ENCODE measurements at places on chromosomes 11 and 22.
A peak's percentile ranks its signal among the peaks of the same experiment; 100 is the strongest.

DNA sequence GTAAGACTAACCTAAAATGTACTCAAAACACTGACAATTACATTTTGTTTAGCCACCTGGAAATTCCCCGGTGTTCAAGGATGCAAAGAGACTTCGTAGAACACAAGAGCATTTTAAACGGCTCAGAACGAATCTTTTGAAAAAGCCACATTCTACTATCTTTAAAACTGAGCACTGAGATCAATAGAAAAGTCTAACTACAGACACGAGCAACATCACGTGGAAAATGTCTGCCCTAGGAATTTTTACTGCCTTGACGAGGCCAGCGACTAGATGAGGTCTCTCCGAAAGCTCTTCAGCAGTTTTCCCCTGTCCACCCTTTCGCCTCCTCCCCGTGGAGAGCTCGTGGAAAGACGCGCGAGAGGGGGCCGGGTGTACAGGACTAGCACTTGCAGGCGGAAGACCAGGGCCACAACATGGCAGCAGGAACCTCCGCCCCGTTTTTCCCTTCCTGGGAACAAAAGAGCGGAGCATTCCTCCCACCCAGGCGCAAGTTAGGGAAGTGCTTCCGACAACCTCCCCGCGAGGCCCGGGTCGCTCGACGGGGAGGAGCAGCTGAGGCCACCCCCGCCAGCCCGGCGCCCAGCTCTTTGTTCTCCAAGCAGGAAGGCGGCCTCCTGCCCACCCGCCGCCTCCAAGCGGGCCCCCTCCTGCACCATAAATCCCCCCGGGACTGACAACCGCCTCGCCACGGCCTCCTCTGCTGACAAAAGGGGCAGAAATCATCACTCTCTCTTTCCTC lies 1.1 kb downstream of the EIF4G2 start:
- peak; percentile 51 for DNase-seq

DNA sequence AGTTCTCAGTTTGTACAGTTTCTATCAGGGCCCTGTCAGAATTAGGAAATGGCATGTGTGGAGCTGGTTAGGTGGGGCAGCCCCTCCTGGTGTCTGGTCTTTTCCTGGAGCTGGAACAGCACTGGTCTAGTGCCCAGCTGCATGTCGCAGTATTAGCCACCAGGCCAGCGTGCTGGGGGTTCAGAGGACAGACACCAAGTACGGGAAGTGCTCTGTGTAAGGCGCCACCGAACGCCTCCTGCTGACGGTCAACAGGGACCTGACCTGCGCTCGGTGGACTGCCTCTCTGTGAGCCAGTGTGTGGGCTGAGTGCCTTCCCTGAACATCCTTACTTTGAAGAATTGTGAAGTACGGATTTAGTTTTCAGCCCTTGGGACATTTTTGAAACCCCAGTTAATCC lies 33.9 kb downstream of the AP2A2 start:
- no peak for DNase-seq

GRCh38 chr22:31222736-31223135 lies 10.6 kb downstream of the LIMK2 start:
- DNase-seq, result no peak

DNA sequence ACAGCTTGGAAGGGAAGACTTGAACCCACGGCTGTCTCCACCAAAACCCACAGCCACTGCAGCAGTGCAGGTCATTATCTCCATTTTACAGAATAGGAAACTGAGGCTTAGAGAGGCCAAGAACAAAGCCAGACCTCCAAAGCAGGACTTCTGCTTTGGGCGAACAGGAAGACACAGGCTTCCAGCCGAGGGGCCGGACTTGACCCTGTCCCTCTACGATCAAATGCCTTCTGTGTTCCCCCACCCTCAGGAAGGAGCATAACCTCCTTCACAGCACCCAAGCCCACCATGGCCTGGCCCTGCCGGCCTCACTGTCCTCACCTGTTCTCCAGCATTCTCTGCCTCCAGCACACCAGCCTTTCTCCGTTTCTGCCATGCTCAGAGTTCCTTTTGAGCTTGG lies 15.8 kb downstream of the IGLL1 start:
- DNase-seq, result no peak

- peak; percentile 39 for DNase-seq
Observed at GRCh38 chr11:33634291-33634834, 66.3 kb downstream of the C11orf91 start.

- DNase-seq, result peak; percentile 13
Observed at GRCh38 chr22:43060183-43060582, 29.0 kb downstream of the TTLL1 start.

GRCh38 chr22:21636629-21637218 lies 4.2 kb downstream of the CCDC116 start:
- no peak for DNase-seq

- peak; percentile 62 for DNase-seq
Observed at GRCh38 chr11:86802601-86803051, 2.3 kb downstream of the PRSS23 start.

- no peak for DNase-seq
Observed at GRCh38 chr11:94786264-94787126, 18.3 kb downstream of the AMOTL1 start.

DNA sequence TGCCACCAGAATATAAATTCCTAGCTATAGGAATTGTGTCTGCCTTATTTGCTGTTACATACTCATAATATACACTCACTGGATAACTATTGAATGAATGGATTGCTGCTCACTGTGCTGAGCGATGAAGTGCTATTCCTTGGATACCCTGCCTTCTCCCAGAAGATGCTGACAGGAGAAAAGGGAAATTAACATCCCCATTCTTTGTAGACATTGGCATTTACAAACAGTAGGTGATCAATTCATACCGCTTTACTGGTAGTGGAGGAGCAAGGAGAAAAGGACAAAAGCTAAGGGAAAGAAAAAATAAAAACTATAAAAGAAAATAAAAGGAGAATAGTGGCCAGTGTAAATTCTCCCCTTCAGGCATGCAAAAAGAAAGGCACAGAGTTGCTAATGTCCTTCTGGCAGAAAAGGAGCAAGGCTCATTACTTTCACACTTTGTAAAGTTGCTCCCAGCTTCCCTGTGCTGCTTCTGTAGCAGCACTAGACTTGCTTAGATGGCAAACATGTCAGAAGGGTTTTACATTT lies 183.0 kb downstream of the LUZP2 start:
- no peak for DNase-seq
